Activated T-cell treated with anti-CD3 and anti-CD28 coated beads, Interleukin-2, amount 50 U/mL, for 72 hours (primary cell): ENCODE measurements at places on chromosomes 11 and 22.

GRCh38 chr22:30675436-30675835 is 7.8 kb upstream of the DUSP18 start:
- DNase-seq = no peak

DNA sequence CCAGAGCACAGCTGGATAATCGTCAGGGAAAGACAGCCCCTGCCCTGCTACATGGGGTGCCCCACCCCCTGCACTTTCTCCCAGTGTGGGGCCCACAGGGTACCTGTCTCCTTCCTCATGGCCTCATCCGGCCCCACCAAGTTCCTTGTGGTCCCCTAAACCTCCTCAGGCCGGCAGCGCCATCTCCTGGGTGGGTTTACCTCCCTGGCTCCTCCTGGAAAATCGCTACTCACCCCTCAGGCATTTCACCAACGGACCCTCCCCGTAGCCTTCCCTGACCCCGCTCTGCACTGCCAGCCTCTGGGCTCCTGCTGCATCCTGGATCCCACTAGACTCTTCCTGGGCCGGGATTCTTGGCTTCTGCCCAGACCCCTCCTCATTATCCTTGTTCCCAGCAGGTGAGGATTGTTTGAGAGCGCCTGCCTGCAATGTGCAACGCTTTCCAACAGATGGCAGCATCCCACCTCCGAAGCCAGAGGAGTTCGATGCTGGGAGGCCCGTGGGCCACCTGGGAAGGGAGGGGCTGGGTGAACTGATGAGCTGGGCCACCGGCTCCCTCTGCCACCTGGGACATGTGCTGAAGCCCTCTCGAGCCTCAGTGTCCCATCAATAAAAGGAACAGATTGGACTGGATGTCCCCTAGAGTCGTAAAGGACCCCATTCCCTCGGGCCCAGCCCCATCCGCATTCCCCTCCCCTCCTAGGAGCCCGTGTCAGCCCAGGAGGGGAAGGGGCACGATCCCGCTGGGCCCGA is 44.2 kb upstream of the TTLL12 start:
- peak; percentile 69 for DNase-seq

GRCh38 chr11:118609380-118610224 is 2.2 kb downstream of the PHLDB1 start:
- DNase-seq = peak; percentile 34

GRCh38 chr22:42269432-42270175 is 849 bp downstream of the TCF20 start:
- peak; percentile 81 for DNase-seq

DNA sequence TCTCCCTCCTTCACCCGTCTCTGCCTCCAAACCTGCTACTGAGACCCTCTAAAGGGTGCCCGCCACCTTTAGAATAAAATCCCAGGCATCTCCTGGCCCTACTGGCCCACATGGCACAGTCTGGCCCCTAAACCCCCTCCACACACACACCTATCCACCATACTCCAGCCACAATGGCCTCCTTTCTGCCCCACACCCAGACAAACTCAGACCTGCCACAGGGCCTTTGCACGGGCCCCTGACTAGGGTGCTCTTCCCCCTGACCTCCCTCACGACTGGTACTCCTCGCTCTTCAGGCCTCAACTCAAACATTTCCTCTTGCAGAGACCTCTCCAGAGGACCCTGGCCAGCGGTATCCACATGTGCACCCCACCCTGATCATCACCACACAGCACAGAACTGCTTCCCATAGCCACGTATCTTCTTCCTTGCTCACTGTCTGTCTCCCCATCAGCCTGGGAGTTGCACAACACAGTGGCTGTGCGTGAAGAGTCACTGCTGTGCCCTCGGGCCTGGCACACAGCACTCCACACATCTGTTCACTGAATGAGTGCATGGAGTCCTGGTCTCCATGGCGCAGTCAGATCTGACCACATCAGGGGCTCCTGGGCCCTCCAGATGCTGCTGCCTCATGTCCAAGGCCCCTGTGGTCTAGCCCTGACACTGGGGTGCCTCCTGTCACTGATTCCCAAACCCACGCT is 66.2 kb upstream of the TCF20 start:
- no peak for DNase-seq

DNA sequence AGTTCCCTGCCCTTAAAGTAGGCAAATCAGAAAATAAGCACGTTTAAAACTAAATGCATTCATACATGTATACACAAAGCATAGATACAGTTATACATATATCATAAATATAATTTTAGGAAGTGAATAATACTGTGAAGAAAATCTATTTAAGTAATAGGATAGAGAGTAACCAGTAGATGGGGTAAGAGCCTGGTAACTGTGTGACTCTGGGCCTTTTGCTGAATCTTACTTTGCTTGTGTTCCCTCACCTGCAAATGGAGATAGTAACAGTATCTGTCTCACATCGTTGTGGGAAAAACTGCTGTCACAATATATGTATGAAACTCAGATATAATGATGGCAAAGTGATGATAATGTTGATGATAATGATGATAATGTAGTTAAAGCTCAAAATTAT is 29.9 kb downstream of the MS4A2 start:
- DNase-seq = no peak

DNA sequence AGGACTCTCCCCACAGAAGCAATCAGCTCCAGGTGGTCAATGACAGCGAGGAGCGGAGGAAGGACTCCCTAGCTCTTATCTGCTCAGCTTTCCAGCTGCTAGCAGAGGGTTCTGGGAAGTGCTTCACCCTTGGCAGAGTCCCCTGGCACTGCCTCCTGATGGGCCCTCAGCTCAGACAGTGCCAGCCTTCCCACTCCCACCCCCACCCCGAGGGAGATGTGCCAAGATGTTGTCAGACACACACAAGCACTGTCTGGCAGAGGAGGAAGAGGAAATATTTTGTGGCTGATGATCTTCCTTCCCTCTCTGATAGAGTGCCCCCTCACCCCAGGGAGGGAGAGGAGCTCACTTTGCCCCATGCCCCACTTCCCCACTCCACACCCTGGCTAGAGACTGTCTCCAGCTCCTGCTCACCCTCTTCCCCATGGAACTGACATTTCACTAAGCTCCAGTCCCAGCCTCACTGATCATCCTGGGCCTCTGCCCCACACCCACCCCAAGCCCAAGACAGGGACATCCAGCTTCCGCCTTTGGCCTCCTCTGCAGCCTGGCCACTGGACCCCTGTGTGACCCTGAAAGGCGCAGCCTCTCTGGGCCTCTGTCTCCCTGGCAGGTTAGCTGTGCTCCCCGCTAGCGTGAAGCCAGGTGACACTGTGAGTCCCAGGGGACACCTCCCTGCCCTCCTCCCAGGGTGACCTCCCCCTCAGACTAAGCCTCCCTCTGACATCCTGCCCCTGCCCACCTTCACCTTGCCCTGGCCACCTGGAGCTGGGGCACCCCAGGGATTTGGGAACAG is 44.5 kb downstream of the SLCO2B1 start:
- DNase-seq = no peak

DNA sequence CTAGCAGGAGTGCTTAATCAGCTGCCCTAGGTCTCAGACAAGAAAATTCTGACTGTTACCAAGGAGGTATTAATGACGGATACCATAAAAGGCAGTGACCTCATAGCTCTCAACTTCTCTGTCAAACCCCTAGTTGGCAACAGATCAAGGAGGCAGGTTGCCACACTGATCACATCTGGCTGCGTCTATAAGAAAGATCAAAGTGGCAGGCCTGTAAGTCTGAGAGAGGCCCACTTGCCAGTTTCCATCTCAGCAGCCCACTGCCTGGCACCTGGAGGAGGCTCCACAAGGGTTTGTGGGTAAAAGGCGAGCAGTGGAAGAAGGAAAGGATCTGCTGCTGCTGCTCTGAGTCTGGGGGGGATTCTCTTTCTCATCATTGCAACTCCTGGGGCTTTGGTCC is 239.6 kb upstream of the MPPED2 start:
- no peak for DNase-seq

GRCh38 chr11:15775015-15775541 is 581.3 kb downstream of the SOX6 start:
- no peak for DNase-seq

DNA sequence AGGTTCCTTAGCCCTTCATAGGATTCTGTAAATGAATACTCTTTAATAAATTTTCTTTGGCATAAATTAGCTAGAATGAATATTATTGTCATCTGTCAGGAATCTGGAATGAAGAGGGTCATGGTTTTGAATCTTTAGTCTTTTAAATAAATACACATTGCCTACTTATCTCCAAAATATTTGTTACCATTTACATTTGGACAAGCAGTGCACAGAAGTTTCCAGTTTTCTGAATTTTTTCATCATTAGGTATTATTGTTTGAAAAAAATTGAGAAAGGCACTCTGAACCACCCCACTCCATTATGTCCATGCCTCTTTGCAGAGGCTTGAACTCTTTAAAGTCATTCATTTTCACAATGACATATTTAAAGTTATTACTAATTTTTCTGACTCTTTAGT is 549.0 kb upstream of the LUZP2 start:
- no peak for DNase-seq

GRCh38 chr11:22879630-22880029 is 19.4 kb upstream of the CCDC179 start:
- DNase-seq = no peak

- DNase-seq = peak; percentile 61
Measured at GRCh38 chr11:86068138-86068871, 579 bp downstream of the PICALM start.

DNA sequence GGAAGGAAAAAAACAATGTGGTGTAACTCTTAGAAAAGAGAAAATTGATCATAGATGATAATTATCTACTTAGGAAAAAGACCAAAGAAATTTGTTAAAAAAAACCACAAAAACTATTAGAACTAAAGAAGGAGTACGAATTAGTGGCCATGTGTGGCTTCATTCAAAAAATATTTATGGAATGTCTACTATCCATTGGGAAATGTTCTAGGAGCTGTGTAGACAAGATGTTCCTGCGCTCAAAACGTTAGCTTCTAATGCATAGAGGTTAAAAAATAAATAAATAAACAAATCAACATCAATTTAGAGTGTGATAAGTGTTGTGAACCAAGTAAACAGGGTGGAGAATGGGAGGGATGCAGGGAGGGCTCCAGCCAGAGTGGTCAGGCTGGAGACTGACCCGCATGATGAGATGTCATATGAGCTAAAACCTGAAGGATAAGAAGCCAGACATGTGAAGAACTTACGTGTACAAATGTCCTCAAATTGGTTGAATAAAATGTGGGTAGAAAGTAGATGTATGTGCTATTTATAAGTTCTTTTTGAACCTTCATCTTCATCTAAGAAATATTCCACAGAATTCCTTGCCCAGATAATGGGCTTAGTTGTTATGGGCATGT is 4.3 kb upstream of the EXPH5 start:
- DNase-seq = no peak

- no peak for DNase-seq
Measured at GRCh38 chr22:44167501-44167900, 13.2 kb upstream of the PARVG start.

DNA sequence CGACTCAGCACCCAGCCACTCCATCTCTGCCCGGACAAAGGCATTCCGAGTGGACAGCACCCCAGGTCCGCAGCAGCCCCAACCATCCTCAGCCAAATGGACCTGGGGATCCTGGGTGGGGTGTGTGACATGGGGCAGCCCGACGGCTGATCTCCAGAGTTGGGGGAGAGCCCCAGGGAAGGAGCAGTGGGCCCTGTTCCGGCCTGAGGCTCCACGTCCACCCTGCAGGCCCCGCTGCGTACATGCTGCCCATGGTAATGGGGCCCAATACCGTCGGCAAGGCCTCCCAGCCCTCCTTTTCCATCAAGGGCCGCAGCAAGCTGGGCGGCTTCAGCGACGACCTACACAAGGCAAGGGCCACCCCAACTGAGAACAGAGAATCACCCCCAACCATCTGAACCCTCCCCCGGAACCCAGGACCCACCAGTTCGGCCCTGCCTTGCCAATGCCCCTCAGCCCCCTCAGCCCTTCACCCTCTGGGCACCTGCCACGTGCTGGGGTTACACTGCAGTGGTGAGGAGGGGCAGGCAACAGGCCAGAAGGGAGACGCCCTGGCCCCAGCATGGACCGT is 5.4 kb downstream of the SCGB1C1 start:
- DNase-seq = no peak

DNA sequence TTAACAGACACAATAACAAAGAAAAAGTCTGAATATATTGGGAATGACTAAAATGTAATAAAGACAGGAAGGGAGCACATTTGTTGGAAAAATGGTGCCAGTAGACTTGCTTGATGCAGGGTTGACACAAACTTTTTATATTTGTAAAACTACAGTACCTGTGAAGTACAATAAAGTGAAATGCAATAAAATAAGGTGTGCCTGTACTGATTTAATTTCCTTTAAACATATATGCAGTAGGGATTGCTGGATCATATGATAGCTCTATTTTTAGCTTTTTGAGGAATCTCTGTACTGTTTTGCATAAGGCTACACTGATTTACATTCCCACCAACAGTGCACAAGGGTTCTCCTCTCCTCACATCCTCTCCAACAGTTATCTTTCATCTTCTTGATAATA is 12.3 kb upstream of the GLYATL2 start:
- no peak for DNase-seq

GRCh38 chr11:15525582-15525981 is 410.9 kb downstream of the INSC start:
- no peak for DNase-seq

DNA sequence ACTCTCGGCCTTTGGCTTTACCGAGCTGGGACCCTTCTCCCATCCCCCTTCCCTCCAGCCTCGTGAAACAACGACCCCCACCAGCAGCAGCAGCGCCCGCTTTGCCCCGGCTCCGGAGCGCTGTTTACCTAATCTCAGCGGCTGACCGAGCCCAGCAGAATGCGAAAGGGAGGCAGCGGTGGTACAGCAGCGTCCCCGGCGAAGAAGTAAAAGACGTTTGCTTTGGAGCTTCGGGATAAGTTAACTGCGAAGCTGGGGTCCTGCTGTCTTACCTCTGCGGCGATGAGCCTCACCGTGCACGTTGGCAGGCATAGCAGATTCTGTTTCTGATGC is 2.0 kb upstream of the LARGE1 start:
- DNase-seq = peak; percentile 19

DNA sequence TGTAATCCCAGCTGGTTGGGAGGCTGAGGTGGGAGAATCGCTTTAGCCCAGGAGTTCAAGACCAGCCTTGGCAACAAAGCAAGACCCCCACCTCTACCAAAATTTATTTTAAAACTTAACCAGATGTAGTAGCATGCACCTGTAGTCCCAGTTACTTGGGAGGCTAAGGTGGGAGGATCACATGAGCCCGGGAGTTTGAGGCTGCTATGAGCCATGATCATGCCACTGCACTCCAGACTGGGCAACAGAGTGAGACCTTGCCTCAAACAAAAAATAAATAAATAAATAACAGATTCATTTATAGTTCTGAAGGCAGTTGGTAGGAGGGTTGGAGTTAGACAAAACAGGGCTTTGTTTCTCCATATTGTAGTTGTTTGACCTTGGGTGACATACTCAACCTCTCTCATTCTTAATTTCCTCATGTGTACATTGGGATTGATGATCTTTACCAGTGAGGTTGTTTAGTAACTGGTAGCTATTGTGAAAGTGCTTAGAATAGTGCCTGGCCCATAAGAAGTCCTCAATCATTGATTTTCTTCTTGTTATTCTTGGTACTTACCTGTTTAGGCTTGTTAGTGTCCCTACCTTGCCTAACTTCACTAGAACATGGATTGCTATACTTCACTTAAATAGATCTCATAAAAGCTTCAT is 79.1 kb downstream of the EMSY start:
- DNase-seq = no peak

- DNase-seq = no peak
Measured at GRCh38 chr22:44403166-44403565, 90.4 kb upstream of the SHISAL1 start.

- no peak for DNase-seq
Measured at GRCh38 chr11:48096588-48097525, 116.5 kb downstream of the PTPRJ start.
